ENCODE measurements at places on chromosomes 3 and 15.

GRCh38 chr3:156207802-156208685 is 87.7 kb downstream of the KCNAB1 start:
- no peak for DNase-seq

DNA sequence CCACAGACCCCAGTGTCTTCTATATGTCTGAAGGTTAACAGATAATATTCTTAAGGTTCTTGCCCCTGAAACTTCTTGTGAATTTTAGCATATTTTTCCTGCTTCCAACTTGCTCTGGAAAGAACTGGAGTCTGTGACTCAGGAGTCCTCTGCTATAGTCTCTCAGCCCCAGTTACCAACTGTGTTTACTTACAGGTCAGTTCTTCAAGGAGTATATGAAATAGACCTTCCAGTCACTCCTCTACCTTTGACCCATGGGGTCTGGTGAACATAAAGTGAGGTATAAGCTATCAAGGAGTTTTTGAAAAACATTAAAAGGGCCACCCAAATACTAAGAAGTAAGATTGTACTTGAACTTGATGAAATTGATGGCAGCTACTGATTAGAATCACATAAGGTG is 139.2 kb upstream of the ROPN1 start:
- DNase-seq: no peak

DNA sequence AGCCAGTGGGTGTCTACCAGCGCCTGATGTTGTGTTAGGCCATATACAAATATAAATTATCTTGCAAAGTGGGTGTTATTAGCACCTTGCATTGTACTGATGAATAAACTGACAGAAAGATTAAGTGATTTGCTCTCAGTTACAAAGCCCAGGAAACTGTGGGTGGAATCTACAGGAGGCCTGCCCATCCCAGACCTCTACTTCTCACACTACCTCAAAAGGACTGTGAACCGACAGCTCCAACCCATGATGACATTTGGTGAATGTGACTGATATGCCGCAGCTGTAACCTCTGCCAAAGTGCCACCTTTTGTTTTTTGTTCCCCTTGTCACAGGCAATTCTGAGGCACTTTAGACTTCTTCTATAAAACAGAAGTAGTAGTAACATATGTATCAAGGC is 43.7 kb upstream of the KCNMB2 start:
- DNase-seq: no peak

DNA sequence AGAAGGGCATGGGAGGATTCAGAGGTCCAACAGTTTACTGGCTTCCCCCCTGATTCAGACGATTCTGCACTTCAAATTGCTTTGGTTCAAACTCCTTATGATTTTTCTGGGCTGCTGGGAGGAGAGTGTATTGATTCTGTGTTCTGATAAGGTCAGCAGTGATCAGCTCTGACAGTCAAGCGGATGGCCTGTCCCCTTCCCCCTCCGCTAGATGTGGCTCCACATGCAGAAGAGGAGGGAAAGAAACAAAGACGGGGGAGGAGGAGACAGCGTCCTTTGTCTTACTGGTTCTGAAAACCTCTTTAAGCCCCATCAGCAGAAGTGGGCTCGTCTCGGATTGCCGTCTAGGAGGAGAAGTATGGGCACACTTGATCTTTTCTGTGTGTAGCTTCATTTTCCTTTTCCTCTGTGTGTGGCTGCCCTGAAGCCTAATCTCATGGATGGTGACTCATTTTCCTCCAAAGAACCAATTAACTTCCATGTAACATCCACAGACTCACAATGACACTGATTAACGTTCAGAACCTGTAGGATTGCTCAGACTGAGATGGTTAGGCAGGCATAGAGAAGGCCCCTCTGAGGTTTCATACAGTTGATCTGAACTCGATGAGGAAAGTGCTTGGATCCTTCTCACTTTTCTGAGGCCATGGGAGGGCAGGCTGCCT is 162.4 kb upstream of the PPP2R3A start:
- no peak for DNase-seq

GRCh38 chr15:88258093-88258641 is 1.6 kb upstream of the NTRK3 start:
- no peak for DNase-seq

DNA sequence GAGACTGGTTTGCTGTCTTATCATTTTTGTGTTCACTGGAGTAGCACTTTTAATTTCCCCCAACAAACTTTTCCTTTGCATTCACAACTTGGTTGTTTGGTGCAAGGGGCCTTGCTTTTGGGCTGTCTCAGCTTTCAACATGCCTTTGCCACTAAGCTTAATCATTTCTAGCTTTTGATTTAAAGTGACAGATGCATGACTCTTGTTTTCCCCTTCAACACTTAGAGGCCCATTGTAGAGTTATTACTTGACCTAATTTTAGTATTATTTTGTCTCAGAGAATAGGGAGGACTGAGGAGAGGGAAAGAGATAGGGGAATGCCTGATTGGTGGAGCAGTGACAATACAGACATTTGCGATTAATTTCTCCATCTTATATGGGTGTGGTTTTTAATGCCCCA is 340.1 kb upstream of the MANF start:
- DNase-seq: no peak

All from GM12864 (cell line).